Activated CD8-positive, alpha-beta memory T cell treated with anti-CD3 and anti-CD28 coated beads, Interleukin-2, amount 10 ng/mL, durations not matched to agents 7 days and 5 days (primary cell): ENCODE measurements at places on chromosomes 1 and 21. TPM values are rescaled to one million over a fixed set of nuclear protein-coding genes. Genes with fewer than 3 reads are reported as not detected.

RPTN gene
- not detected for total RNA-seq

CELA3A gene
- not detected for total RNA-seq

CCDC181 gene
- total RNA-seq: 0.19 TPM

DNA sequence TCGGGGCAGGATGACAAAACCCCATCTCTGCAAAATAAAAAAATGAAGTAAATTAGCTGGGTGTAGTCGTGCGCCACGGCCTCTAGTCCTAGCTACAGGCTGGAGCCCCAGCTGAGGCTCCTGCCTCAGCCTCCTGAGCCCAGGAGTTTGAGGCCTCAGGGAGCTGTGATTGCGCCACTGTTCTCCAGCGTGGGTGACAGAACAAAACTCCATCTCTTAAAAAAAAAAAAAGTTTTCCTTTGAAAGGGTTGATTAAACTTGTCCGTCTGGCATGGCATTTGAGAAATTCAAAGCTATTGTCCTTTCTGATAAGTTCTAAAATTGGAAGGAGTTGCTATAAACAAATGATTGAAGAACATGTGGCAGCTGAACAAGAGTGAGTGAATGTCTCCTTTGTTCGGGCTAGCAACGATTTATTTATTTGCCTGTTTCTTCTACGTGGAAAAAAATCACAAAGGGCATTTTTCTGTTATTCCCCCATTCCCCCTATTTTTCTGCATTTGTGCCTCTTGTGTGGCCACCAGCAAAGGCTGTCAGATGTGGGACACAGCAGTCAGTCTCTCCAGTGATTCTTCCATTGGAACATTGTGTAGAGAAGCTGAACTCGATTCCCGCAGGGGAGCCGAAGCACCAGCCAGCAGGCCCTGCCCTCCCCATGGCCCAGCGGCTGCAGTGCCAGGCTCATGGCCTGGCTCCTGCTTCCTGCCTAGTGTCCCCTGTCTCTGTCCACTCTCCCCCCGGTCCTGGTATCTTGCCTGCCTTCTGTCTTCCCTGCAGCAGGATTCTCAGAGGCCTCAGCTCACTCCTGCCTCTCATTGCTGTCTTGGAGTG lies 21.5 kb upstream of the PWP2 start:
- peak; percentile 38 for DNase-seq

- no peak for DNase-seq
These were observed 28.5 kb downstream of the SKI start for GRCh38 chr1:2256435-2257244.

DNA sequence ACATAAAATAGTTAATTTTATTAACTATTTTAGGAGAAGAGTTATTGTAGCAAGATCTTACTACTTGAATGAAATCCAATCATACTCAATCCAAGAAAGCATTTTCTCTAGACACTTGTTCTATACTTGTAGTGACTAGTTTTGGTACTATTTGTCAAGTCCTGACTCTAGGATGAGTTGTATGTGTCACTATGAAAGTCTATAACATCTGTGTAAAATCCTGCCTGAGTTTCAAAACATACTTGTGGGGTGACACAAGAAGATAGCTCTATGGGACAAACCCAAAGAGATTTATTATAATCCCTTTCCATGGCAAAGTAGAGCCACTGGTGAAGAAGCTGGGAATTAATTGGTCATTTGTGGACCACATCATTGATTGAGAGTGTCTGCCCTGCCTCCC lies 1042.2 kb upstream of the ADGRL4 start:
- no peak for DNase-seq

DNA sequence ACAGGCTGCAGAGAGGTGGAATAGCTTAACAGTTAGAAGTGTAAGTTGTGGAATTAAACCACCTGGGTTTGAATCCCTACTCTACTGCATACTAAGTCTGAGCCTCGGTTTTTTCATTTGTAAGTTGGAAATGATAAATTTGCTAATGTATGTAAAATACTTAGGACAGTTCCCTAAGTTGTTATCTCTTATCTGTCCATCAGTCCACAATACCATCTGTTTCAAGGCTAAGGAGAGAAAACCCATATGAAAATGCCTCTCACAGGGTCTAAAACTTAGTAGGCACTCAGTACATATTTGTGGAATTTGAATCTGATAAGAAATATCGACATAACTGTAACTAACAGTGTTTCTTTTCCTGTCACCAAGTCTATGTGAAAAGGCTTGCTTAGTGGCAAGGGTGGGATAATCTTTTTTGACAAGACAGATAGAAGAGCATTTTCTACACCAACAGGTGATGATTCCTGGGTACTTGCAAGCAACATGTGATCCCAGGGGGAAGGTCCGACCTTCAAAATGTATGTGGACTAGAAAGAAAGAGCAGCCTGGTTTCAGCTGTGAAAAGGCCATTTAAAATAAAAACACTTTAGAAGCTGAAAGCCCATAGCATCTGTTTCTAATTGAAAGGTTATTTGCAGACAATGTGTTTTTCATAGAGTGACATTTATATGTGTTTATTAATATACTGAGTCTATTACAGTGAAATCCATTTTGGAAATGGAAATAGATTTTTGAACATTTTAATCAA lies 202.9 kb downstream of the HHAT start:
- DNase-seq: no peak

- DNase-seq: no peak
These were observed 40.1 kb upstream of the LRRC8D start for GRCh38 chr1:89780721-89781120.

- DNase-seq: no peak
These were observed 4.3 kb downstream of the MAN1A2 start for GRCh38 chr1:117371441-117372151.

DNA sequence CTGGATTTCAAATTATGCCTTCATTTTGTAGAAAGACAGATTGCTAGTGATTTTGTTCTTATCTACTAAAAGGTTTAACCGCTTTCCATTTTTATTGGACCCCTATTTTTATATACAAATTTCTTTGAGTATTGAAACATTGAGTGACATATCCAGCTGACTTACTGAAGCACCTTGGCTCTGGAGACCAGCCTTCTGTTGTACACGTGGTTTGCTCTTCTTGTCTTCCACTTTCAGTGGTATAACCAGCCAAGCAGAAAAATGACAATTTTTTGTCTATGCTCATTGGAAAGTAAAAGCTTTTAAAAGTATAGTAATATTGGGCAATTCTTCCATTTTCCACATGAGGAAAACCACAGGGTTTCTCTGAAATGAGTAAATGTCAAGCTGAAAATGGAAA lies 4.4 kb downstream of the F13B start:
- no peak for DNase-seq

GRCh38 chr1:87329526-87330056 lies 911 bp downstream of the LMO4 start:
- no peak for DNase-seq

GRCh38 chr1:12244078-12244477 lies 14.2 kb downstream of the VPS13D start:
- no peak for DNase-seq

DNA sequence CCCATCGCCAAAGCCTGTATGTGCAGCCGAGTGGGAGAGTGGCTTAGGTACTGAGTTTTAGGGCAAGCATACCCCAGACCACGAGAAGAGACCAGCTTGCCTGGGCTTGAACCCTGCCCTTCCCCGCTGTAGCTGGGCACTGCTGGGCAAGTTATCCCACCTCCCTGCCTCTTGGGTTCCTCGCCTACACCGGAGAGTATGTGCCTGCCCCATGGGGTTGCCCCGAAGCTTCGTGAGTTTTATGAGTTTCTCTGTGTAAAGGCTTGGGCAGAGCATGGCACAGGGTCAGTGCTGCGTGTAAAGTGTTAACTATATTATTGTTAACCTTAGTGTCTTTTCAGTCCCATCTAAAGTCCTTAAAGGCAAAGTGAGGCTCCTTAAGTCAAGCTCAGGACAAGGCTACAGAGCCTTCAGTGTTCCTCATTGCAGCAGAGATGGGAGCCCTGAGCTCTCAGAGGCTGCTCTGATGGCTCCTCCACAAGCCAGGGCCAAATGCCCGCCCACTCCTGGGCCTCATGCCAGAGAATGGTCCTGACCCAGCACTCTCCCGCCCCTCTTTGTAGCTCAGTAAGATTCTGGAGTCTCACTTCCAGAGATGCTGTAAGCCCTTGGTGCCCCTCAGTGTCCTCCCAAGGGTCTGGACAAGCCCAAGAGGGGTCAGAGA lies 37.0 kb upstream of the KCNA10 start:
- peak; percentile 36 for DNase-seq

DNA sequence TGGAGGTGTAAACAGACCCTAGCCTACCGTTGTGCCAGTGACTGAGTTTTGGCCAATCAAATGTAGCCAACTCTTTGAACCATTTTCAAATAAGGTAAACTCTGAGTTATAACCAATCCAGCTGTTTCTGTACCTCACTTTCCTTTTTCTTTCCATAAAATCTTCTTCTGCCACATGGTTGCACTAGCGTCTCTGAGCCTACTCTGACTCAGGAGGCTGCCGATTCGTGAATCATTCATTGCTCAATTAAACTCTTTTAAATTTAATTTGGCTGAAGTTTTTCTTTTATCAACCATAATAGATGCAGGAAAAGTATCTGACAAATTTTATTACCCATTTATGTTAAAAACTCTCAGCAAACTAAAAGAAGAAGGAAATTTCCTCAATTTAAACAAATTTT lies 111.5 kb upstream of the LYPLAL1 start:
- DNase-seq: no peak

DNA sequence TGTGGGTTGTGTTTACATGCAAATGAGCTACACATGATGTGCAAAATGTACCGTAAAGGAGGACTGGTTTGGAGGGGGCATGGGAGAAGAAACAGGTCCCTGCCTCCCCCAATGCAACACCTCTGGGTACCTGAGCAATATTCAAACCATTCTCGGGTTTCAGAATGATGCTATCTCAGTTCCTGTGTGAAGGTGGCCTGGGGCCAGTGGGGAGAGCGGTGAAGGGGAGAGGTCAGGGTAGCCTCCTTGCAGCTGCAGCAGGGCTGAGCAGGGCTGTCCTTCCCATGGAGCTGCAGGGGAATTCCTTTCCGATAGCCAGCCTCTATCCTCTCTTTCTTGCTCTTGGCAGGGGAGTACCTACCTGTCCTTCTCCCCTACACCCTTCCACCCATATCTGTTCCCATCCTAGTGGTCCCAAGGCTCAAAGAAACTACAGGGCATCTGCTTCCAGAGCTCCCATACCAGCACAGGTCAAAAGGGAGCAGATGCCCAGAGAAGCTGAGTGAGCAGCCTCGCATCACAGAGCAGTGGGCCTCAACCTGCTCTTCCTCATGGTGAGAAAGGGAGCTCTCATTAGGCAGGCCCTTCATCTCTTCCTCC lies 11.9 kb downstream of the MEF2D start:
- DNase-seq: peak; percentile 82

GRCh38 chr1:230456478-230456877 lies 30.3 kb upstream of the PGBD5 start:
- no peak for DNase-seq

DNA sequence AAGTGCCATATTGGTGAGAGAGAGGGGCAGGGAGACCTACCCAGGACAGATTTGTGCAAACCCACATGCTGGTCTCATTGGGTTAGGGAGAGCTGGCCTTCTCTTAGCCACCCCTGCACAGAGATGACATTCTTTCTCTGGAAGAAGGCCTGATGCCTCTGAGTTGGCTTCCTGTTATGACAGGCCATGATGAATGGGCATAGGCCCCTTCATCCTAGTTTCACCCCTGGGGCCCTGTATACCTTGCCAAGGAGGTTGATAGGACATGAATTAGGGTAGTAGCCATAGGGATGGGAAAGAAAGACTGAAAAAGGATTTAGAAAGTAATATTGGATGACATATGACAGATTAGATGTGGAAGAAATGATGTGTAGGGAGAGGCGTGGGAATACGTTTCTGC lies 46.6 kb downstream of the TENT5C start:
- DNase-seq: no peak

- no peak for DNase-seq
These were observed 2.7 kb downstream of the IFFO2 start for GRCh38 chr1:18953731-18954231.

- no peak for DNase-seq
These were observed 1.1 kb downstream of the ZMYM1 start for GRCh38 chr1:35080171-35080854.

DNA sequence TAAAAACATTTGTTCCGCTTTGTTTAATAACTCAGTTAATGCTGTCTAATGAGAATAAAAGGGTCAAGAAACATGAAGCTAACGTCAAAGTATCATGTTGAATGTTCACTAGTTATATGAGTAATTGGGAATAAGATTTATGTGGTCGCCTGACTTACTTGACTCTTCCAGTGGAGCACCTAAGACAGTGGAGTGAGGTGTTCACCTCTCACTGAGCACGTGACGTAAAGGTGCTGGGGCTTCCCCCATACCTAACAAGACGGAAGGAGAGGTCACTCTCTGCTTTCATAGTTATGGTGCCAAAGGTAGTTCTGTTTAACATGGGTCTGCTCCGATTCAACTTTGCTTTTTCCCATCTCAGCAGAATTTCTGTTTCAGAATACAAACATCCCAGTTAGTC lies 686 bp downstream of the KMO start:
- DNase-seq: no peak

- DNase-seq: peak; percentile 45
These were observed 153.5 kb downstream of the RERE start for GRCh38 chr1:8663915-8664329.

GRCh38 chr21:27108701-27109100 lies 141.8 kb upstream of the ADAMTS5 start:
- DNase-seq: no peak

- DNase-seq: peak; percentile 81
These were observed 45.9 kb downstream of the KIAA0040 start for GRCh38 chr1:175146529-175147213.

DNA sequence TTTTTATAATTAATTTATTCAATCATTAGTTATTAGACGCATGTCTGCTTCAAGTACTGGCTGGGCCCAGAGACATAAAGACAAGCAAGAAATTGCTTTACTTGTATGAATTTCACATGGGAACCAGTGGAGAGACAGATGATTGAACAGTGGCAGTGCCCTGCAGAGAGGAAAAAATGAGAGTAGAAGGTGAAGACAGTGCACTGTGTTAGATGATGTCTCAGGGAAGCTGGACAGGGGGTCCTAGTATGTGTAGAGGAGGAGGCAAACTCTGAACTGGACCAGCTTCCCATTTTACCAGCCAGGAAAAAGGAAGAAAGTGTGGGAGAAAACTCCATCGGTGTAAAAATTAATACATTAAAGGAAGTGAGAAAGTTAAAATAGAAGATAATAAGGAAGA lies 126.0 kb downstream of the BACH1 start:
- no peak for DNase-seq

DNA sequence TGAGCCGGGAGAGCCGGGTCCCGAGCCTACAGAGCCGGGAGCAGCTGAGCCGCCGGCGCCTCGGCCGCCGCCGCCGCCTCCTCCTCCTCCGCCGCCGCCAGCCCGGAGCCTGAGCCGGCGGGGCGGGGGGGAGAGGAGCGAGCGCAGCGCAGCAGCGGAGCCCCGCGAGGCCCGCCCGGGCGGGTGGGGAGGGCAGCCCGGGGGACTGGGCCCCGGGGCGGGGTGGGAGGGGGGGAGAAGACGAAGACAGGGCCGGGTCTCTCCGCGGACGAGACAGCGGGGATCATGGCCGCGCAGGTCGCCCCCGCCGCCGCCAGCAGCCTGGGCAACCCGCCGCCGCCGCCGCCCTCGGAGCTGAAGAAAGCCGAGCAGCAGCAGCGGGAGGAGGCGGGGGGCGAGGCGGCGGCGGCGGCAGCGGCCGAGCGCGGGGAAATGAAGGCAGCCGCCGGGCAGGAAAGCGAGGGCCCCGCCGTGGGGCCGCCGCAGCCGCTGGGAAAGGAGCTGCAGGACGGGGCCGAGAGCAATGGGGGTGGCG lies 371 bp downstream of the ARID1A start:
- no peak for DNase-seq

GRCh38 chr1:225919906-225920305 lies 4.1 kb downstream of the PYCR2 start:
- no peak for DNase-seq

- no peak for DNase-seq
These were observed 4.2 kb downstream of the SPATA46 start for GRCh38 chr1:162372159-162373071.
